ENCODE measurements at places on chromosomes 2 and 18. TPM values are rescaled to one million over a fixed set of nuclear protein-coding genes. Genes with fewer than 3 reads are reported as not detected.

GRCh38 chr2:120465989-120466703, 120.2 kb downstream of the INHBB start:
- no peaks in the 10 kb centered on the region for H3K27me3 ChIP-seq
- no peaks in the 10 kb centered on the region for H3K36me3 ChIP-seq

GRCh38 chr2:172339371-172340010, 87.9 kb upstream of the ITGA6 start:
- peaks cover 19% of the 10 kb centered on the region for H3K4me1 ChIP-seq
- H3K27me3 ChIP-seq = no peaks in the 10 kb centered on the region
- DNase-seq = peak; percentile 10
- no peak overlapping the region for H3K27ac ChIP-seq
- no peak overlapping the region for H3K4me3 ChIP-seq

DNA sequence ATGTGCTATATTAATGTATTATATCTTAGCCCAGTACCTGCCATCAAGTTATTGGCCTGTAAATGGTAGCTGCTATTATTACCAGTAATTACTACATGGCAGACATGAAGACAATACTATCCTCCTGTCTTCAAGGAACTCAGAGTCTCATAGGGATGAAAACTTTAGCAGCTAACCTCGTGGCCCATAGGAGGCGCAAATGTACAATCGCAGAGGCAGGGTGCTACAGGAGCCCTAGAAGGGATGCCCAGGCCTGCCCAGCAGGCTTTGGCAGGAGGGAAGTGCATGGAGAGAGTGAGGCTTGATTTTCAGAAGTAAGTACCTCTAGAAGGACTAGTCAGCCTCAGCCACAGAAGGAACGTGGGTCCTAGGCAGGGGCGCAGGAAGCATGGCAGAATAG, 44.7 kb upstream of the KIDINS220 start:
- no peaks in the 10 kb centered on the region for H3K36me3 ChIP-seq
- H3K4me1 ChIP-seq = no peaks in the 10 kb centered on the region

The C18orf63 gene
- not detected for total RNA-seq
